CD14-positive monocyte (primary cell): ENCODE measurements at places on chromosomes 12 and 14. TPM values are rescaled to one million over a fixed set of nuclear protein-coding genes. Genes with fewer than 3 reads are reported as not detected.

GRCh38 chr12:106085213-106085612 lies 53.5 kb downstream of the NUAK1 start:
- no peak for DNase-seq

- DNase-seq = no peak
Observed at GRCh38 chr12:123945287-123946151, 27.1 kb downstream of the CCDC92 start.

DNA sequence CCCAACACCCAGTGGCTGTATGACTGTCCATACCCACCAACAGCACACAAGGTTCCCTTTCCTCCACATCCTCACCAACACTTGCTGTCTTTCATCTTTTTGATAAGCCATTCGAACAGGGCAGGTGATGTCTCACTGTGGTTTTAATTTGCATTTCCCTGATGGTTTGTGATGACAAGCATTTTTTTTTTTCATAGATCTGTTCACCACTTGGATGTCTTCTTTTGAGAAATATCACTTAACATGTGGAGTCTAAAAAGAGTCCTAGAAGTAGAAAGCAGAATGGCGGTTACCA lies 198.1 kb upstream of the DIO3 start:
- DNase-seq = no peak

GRCh38 chr12:95605875-95606274 lies 54.6 kb upstream of the USP44 start:
- DNase-seq = no peak

GRCh38 chr14:60250257-60251035 lies 1.4 kb downstream of the PPM1A start:
- no peak for DNase-seq

The GPR68 gene
- polyA plus RNA-seq = 0.05 TPM

DNA sequence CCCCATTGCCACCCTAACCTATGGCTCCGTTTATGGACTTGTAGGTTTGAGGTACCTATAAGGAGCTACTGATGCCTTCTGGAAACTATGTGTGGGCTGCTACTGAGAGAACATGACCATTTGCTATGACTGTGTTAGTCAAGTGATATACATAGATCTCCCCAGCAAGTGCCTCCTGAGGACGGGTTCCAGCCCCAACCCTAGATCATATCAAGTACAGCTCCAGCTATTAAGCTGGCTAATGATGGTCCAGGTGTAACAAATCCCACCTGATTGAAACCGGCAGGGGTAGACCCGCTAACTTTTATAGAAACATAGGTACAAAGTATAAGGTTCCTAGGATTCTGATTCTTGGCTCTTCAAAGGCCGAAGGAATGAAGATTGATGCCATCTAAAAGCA lies 23.7 kb downstream of the NINJ2 start:
- DNase-seq = no peak

- no peak for DNase-seq
Observed at GRCh38 chr12:28223025-28223554, 32.8 kb downstream of the CCDC91 start.

The TAS2R14 gene
- 0.25 and 1.5 TPM in 2 replicates for polyA plus RNA-seq

GRCh38 chr12:62466018-62466593 lies 520 bp upstream of the MON2 start:
- DNase-seq = peak; percentile 57

GRCh38 chr12:62856454-62856853 lies 78.5 kb downstream of the PPM1H start:
- DNase-seq = no peak

The PSMC1 gene
- 128 TPM for polyA plus RNA-seq

The CNTN1 gene
- polyA plus RNA-seq = not detected

- DNase-seq = no peak
Observed at GRCh38 chr14:101878211-101878821, 86.1 kb upstream of the DYNC1H1 start.

- no peak for DNase-seq
Observed at GRCh38 chr12:91173124-91173523, 9.5 kb downstream of the DCN start.

The LRIG3 gene
- not detected for polyA plus RNA-seq

The STYK1 gene
- polyA plus RNA-seq = not detected in 2 replicates

The SDSL gene
- polyA plus RNA-seq = 6.5 TPM

DNA sequence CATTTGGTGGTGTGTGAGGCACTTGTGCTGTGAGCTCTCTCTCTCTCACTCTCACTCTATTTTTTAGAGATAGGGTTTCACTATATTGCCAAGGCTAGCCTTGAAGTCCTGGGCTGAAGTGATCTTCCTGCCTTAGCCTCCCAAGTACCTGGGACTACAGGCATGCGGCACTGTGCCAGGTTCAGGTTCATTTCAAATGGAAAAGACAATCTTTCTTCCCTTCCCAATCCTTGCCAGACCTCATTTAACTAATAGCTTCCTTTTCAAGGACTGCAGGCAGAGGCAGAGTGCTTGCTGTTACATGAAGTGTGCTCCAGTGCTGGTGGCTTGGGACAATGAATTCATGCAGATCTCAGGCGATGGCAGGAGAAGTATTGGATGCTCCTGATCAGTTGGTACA lies 73.2 kb upstream of the BICD1 start:
- no peak for DNase-seq

GRCh38 chr12:3243376-3244084 lies 166.4 kb downstream of the TSPAN9 start:
- no peak for DNase-seq

- no peak for DNase-seq
Observed at GRCh38 chr12:102478405-102479098, 1.8 kb downstream of the IGF1 start.

- DNase-seq = no peak
Observed at GRCh38 chr12:68170726-68171125, 11.2 kb upstream of the IFNG start.

The NFATC4 gene
- not detected in 2 replicates for polyA plus RNA-seq

The FAM222A gene
- not detected for polyA plus RNA-seq

GRCh38 chr12:27779920-27780611 lies at the start of the genes KLHL42 and MANSC4:
Gene KLHL42 (plus strand): TSS chr12:27780233. CDS start chr12:27780331, 98 bp downstream.
Gene MANSC4 (minus strand): TSS chr12:27780236. CDS start chr12:27771276, 8,960 bp downstream.
- DNase-seq = peak; percentile 73
